Activated T-cell treated with anti-CD3 and anti-CD28 coated beads, Interleukin-2, amount 50 U/mL, for 24 hours (primary cell): ENCODE measurements at places on chromosomes 6 and 20.

GRCh38 chr6:10307476-10307875 lies 107.4 kb downstream of the TFAP2A start:
- no peak for DNase-seq

- DNase-seq = no peak
These were observed 138.1 kb upstream of the SLC24A3 start for GRCh38 chr20:19074356-19074755.

- DNase-seq = no peak
These were observed 220.4 kb upstream of the RIMS1 start for GRCh38 chr6:71665931-71666330.

DNA sequence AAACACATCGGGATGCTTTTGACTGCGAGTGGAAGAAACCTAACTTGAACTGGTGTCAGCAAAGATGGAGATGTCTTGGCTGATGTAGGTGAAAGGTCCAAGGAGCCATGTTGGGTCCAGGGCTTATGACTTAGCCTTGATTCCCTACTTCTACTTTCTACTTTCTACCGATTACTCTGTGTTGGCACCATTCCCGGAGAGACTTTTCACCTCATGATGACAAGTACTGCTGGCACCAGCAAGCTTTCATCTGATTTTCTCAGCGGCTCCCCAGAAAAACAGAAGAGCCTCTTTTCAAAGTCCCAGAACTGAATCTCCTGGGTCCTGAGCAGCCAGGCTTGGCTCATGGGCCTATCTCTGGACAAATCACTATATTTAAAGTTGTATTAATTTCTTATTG lies 4.9 kb upstream of the EDN3 start:
- DNase-seq = no peak

DNA sequence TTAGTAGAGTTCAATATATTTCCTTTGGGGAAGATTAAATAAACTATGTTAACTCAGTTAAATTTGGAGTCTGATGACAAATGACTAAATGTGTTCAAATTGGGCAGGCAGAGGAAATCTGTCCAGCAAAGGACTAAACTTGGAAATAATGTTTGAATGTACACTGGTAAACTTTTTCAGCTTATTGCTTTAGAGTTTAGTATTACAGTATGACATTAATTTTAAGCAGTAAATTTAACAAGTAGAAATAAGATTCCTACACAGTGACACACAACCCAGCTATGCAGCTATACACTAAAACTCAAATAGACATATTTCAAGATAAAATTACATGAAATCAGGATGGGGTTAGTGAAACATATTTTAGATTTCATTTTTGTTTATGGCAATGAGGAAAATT lies 42.6 kb upstream of the HDGFL1 start:
- DNase-seq = no peak

DNA sequence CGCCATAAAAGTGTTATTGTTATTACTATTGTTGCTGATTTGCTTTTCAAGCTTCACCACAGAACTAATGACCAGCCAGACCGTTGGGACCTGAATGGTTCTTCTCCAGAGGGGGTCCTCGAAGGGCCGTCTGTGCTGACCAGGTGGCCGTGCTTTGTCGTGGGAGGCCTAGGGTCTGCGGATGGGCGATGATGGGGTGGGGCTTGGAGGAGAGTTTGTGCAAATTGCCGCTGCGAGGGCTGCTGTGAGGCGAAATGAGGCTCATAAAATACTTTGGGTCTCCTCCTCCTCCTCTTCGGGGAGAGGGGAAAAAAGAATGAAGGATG lies 6.0 kb upstream of the ZBTB22 start:
- no peak for DNase-seq

- DNase-seq = no peak
These were observed 321.6 kb downstream of the CDH4 start for GRCh38 chr20:61573415-61574305.

GRCh38 chr6:74114428-74114827 lies 418.4 kb downstream of the CD109 start:
- no peak for DNase-seq

DNA sequence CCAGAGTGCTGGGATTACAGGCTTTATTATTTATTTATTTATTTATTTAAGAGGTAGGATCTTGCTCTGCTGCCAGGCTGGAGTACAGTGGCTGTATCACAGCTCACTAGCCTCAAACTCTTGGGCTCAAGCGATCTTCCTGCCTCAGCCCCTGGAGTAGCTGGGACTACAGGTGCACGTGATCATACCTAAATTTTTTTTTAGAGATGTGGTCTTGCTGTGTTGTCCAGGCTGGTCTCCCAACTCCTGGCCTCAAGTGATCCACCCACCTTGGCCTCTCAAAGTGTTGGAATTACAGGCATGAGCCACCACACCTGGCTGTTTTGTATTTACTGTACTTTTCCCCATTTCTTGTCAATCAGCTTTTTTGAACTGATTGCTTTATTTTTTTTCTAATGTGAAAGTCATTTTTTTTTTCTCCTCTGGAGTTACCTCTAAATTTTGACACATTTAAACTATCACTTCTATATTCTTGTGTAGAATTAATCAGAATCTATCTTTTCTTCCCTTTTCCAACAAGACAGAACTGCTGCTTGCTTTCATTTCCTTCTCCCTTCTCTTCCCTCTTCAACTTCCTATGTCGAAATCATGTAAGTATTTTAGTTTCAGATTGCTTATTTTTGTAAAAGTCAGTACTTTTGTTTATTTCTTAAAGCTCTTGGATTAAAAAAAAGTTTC lies 12.0 kb downstream of the PANK2 start:
- no peak for DNase-seq

DNA sequence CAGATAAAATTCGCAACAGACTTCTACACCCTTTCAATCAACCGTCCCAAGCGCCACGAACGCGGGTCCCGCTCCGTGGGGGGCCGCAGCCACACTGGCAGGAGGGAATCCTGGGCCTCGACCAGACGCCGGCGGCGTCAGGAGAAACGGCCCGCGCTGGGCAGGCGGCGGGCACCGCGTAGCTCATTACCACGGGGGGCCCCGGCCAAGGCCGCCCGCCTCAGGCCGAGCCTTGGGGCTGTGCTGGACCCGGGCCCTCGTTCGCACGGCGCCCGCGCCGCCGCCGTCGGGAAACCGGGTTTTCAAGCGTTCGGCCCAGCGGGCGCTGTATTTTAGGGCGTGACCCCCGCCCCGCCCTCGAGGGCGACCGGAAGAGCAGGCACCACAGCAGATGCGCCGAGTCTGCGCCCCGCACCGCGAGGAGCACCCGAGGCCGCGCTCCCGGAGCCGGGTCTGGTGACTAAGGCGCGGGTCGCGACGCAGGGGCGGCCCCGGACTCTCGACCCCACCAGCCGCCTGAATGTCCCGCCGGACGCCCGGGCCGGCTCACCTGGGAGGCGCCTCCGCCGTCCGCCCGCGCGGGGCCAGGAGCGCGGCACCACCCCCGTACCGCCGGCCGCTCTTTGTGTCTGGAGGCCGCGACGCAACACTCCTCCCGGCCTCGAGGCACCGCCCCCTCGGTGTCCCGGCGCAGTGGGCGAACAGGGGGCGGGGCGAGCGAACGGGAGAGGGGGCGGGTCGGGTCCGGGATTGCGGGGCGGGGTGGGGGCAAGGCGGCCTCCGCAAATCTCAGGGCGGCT lies at the start of gene NINL:
TSS of gene NINL (minus strand) at position 627 of the 800 bp plus-strand sequence. CDS start 58,944 bp downstream, outside the sequence.
- DNase-seq = peak; percentile 72

DNA sequence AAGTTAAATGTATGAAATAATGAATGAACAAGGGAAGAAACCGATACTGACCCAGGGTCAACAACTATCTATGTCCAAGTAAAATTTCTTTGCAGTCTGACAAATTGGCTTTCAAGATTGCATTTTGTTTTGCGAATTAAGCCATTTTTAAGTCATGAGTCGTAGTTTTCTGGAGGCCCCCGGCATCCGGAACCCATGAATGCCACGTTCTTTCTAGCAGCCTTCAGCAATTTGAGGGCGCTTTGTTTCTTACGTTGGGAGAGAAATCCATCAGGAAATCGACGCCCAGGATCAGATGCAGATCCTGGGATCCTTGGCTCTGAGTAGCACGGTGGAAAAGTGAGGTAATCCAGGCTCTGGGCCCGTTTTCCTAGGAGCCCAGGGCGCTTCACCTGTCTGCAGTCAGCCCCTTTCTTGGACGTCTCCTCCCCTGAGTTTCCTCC lies 309 bp upstream of the ABRACL start:
- no peak for DNase-seq

DNA sequence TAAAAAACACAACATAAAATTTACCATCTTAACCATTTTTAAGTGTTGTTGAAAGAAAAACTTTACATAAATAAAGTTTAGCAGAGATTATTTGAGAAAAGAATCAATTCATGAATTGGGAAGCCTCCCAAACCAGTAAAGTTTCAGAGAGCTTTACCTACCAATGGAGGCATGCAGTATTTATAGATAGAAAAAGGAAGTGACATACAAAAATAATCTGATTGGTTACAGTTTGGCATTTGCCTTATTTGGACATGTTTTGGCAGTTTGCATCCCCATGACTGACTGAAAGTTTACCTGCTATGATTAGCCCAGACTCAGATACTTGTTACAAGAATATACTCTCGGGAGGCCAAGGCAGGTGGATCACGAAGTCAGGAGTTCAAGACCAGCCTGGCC lies 3.7 kb upstream of the CMTR1 start:
- DNase-seq = no peak

DNA sequence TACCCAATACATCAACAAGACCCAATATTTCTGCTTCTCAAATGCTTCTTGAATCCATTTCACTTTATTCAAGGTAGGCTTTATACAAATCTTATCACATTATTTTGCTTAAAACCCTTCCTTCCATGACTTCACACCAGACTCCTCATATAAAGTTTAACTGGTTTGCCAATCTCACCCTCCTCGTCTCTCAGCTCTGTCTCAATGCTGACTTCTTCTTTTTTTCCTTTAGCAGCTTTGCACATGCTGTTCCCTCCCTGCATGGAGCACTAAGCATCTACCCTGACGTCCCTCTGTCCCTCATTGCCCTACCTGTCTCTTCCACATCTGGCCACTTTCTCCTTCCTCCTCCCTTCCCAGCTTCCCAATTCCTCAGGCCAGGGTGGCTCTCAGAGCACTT lies 31.4 kb downstream of the KCNK17 start:
- DNase-seq = no peak

GRCh38 chr6:16706029-16706428 lies 55.2 kb downstream of the ATXN1 start:
- DNase-seq = no peak

DNA sequence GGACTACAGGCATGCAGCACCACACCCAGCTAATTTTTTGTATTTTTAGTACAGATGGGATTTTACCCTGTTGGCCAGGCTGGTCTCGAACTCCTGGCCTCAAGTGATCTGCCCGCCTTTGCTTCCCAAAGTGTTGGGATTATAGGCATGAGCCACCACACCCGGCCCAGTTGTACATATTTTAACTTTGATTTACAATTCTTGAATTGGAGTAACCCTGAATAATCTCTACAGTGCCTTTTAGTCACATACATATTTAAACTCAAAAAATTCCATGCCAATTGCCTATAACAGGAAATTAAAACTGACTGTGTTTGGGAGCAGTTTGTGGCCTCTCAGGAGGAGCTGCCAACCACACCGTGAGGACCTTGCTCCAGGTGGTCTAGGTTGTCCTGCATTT lies 199.8 kb upstream of the PDE10A start:
- no peak for DNase-seq

GRCh38 chr6:6843057-6843627 lies 254.6 kb downstream of the LY86 start:
- DNase-seq = no peak

DNA sequence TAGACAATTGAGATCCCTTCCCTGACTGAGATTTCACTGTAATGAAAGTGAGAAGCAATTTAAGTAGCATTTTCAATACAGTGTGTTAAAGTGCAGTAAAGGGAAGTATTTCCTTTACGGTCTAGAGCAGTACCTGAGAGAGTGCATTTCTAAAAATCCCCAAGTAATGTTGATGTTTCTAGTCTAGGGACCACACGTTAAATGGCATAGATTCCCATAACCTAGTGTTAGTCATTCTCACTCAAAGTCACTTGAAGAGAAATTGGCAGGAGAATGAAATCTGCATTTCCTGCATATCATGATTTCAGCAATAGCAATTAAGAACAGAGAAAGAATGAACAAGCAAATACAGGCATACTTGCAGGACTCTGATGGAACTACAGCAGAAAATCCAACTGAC lies 67.9 kb downstream of the CGA start:
- DNase-seq = no peak

DNA sequence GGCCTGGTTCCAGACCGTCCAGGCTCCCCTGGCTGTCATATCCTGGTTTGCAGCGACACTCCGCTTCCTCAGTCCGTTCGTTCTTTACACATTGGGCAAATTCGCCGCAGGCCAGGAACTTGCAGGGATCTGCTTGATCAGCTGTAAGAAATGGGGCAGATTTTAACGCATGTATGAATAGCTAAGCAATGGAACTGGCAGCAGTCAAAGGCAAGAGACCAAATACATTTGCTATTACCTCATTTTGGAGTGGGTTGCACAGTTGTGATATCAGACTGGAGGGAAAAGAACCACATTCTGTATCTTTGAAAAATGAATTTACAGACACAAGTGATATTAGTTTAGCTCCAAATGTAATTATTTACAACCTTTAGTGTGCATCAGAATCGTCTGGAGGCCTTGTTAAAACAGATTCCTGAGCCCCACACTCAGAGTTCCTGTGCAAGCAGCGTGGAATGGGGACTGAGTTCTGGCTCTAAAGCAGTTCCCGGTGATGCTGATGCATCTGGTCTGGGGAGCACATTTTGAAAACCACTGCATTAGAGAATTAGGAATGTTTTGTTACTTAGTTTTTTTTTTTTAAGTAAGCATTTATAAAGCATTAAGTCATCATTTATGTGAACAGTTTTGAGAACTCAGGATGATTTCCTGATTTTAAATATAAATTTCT lies 141.3 kb downstream of the IMPG1 start:
- DNase-seq = no peak

DNA sequence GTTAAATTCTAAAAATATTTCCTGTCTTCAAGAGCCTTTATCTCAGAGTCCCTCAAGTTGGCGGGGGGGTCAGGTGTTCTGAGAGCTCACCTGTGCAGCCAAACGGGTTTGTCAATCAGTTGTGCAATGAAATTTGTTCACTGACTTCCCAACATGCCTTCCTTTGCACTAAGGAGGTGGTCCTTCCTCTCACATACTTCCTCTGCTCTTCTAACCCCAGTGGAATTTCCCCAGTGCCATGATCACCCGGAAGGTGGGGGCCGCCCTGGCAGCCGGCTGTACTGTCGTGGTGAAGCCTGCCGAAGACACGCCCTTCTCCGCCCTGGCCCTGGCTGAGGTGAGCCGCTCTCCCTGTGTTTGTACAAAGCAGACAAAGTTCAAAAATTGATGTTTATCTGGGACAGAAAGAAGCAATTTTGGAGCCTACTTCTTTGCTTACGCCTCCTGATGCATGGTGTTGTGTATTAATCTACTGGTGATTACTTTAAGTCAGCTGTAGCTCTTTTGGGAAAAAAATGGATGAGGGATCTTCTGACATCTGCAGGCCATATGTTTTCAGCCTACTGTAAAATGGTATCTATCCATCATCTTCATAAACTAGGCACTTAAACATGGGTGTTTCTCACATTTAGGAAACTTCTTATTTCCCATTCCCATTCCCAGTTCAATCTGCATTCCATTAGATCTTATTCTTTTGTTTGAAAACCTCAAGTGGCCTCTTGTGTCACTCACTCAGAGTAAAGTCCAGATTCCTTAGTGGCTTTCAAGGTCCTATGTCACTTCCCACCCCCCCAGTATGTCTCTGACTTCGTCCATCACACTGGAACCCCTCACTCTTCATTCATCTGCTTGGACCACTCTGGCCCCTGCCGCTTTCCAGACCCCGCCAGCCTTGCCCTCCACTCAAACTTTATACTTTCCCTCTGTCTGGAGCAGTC lies 10.1 kb downstream of the ALDH5A1 start:
- DNase-seq = no peak

GRCh38 chr20:43567477-43567876 lies 8.7 kb downstream of the SGK2 start:
- DNase-seq = no peak

- no peak for DNase-seq
These were observed 25.8 kb downstream of the BCAS4 start for GRCh38 chr20:50820515-50821256.
